Colonic mucosa (tissue), 4 donors: ENCODE measurements at places on chromosomes 16 and 17. TPM values are rescaled to one million over a fixed set of nuclear protein-coding genes. Genes with fewer than 3 reads are reported as not detected.

Gene PPM1E
- 0.05 TPM for total RNA-seq

DNA sequence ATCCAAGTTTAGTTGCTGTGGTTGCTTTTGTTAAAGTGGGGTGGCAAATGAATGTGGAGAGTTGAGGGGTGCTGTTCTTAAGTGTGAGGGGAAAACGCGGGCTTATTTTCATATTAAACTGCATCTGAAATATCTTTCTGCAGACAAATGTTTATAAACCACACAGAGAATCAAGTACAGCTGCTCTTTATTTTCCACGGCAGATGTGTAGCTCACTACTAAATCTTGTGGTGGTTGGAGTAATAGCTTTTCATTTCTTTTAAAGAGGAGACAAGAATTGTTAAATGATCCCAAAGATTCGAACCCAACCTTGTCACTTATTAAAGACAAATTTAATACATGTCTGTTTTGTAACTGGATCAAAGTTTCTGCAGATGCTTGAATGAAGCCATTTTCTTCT lies 2.1 kb downstream of the CLTC start:
- DNase-seq: no peak

DNA sequence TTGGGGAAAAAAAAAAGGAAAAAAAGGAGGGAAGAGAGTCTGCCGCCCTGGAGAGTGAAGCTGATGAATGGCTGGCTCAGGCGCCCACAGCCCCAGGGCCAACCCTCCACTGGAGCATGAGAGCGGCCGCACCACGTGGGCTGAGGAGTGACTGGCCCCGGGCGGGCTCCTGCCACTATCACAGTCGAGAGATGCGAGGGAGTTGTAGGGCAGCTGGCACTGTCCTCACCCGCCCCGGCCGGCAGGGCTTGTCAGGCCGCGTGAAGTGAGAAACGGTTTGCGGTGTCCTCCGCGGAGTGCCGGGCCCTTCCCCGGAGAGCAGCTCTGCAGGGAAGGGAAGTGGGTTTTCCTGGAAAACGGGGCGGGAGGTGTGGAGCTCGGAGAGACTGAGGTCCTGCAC lies 45.9 kb downstream of the JPH3 start:
- no peak for DNase-seq

DNA sequence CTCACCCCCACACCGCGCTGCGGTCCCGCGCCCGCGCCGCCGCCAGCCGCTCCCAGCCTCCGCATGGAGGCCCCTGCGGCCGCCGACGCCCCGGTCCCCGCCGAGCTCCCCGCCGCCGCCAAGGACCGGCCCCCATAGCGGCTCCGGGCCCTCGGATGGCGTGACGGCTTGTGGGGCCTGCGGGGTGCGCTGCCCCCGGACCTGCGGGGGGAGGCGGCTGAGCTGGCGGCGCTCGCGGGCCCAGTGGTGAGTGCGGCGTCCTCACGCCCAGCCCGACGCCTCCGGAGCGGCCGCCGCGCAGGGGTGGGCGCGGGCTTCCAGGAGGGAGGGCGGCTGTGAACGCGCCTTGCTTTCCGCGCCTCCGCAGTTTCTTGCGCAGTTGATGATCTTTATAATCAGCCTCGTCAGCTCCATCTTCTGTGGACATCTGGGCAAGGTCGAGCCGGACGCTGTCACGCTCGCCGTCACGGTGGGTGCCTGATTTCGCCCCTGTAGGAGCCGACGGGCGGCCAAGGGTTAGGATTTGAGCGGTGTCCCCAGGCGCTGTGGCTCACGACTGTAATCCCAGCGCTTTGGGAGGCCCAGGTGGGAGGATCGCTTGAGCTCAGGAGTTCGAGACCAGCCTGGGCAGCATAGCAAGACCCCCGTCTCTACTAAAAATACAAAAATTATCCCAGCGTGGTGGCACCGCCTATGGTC lies 46.4 kb downstream of the SLC47A1 start:
- DNase-seq: no peak

DNA sequence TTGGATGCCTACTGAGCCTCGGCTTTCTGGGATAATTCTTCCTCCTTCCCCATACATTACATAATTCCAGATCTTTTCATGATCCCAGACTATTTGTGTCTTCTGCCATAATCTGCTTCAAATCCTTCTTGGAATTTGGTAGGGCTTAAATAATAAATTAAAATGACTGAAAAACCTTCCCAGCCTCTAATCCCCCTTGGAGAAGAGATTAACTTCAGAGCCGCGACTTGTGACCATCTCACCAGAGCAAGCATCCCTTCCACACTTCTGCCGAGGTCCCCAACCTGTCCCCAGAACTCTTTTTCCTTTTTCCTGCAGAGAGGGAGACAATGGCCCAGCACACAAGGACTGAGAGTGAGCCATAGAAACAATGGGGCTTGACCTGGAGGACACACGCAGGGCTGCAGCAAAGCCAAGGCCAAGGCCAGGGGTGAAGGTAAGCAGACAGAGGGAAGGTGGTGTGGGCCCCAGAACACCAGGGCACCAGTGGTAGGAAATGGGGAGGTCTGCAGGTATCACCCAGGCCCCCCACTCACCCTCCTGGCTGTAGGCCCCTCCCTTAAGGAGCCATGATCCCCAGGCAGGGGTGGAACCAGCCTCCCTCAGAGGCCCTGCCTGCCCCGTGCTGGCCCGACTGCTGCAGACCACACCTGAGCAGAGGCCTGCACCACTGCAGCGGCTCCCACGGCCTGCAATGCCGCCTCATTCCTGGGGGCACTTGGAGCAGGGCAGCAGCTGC lies 9.6 kb upstream of the BCAR1 start:
- no peak for DNase-seq

Gene KPNB1
- 247 TPM for total RNA-seq

- no peak for DNase-seq
These were observed 2.0 kb downstream of the PRSS33 start for GRCh38 chr16:2785101-2785991.

Gene CPPED1
- total RNA-seq: 29.1 TPM

- DNase-seq: no peak
These were observed 399.5 kb upstream of the TNRC6C start for GRCh38 chr17:77558846-77559626.

- peak; percentile 82 for DNase-seq
These were observed 3.7 kb upstream of the CNP start for GRCh38 chr17:41962768-41963434.

Gene MYOCD
- total RNA-seq: 20.5 TPM

GRCh38 chr17:62780951-62781350 lies 27.2 kb downstream of the MARCHF10 start:
- no peak for DNase-seq

Gene SHCBP1
- 25.1 TPM for total RNA-seq

DNA sequence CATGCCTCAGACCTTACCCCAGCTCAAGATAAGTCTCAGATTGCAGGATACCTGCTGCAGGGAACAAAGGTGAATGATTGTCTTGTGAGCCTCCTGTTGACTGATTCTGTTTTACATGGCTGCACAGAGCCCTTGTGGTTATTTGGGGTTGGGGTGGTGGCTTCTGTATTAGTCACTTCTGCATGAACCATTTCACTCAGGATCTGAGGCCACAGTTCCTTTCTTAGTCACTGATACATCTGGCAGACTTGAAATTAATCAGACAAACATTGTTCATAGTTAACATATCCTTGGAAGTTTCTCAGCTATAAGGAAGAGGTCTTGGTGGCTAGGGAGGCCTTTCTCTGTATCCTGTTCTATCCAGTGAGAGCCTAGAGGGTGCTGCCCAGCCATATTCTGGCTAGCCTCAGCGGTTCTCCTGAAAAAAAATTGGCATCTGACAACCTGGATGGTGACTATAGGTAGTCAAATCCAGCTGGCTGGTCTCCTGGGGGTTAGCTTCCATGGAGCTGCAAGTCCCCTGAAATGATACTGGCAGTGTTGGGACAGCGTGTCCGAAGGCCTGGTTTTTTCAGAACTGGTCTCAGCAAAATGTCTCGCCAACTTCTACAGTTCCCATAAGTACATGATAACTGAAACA lies 8.4 kb upstream of the PLK1 start:
- DNase-seq: no peak

GRCh38 chr17:29124925-29125273 lies 55.3 kb downstream of the MYO18A start:
- DNase-seq: peak; percentile 86

GRCh38 chr17:45287526-45288500 lies 25.9 kb upstream of the SPATA32 start:
- DNase-seq: no peak

Gene TNP2
- not detected for total RNA-seq

GRCh38 chr17:61253937-61254574 lies 145.6 kb upstream of the TBX2 start:
- peak; percentile 34 for DNase-seq

DNA sequence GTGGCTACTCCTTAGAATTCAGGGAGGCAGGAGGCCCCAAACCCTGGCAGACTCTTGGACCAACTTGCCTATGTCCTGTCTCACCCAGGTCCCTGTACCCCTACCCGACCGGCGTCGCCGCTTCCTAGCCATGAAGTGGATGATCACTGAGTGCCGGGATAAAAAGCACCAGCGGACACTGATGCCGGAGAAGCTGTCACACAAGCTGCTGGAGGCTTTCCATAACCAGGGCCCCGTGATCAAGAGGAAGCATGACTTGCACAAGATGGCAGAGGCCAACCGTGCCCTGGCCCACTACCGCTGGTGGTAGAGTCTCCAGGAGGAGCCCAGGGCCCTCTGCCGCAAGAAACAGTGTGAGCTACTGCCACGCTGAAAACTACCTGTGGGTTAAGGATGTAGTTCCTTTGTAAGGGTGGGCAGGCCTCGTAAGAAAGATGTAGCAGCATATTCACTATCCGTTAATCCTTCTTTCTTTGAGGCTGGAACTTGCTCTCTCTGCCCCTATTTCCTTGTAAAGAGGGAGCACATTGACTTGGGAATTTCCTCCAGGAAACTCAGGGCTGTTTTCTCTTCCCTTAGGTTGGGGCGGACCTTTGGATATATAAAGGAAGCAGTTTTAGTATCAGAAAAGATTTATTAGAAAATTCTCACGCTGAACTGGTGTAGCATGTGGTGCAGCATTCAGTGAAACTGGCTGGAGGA lies 4.1 kb downstream of the MRPS7 start:
- DNase-seq: no peak

GRCh38 chr17:60391471-60392041 lies 377 bp downstream of the USP32 start:
- no peak for DNase-seq

GRCh38 chr17:4176808-4177472 lies 33.9 kb downstream of the CYB5D2 start:
- no peak for DNase-seq

DNA sequence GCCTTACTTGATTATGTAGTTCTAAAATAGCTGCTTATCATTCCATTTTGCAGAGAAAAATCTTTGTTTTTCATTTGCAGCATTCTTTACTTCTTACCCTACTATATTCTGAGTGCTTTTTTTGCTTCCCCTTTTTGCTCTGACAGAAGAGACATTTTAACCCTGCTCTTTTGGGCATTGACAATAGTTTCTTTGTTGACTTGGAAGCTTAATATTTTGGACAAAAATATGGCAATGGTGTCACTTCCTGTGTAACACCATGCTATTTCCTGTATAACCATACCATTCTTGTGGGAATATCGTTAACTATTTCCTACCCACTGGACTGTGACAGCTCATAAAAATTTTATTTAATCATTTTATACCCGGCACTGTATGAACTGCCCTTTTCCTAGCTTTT lies 747.1 kb downstream of the CDH8 start:
- no peak for DNase-seq

GRCh38 chr17:65323049-65323448 lies 185.9 kb downstream of the RGS9 start:
- DNase-seq: no peak

DNA sequence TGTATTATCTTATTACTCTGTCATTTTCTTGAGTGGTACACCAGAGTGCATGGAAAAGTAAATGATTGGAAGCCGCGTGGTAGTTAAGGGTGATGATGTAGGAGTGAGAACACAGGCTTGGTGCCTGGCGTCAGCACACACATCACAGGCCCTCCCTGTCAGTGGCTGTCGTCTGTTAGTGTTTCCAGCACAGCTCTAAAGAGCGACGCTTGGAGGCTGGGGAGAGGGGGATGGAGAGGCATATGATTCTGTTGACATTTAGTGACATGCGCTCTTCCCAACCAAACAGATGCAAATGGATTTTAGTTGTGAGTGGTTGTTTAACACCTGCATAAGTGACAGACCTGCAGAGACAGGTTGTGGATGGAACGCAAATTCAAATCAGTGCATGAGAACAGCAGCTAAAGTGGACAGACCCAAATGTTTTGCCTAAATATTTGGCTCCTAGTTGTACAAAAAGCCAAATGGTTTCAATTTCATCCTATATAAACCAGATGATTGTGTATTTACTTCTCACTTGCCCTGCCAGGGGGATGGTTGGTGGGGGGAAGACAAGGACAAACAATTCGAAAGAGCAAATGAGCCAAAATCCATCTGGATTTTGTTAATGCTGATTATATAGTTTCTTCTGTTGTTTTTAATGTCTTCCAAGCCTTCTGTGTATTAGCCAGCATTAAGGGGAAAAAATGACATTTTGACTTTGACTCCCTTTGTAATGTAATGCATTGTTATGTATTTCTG lies 222.3 kb downstream of the WWOX start:
- DNase-seq: no peak

DNA sequence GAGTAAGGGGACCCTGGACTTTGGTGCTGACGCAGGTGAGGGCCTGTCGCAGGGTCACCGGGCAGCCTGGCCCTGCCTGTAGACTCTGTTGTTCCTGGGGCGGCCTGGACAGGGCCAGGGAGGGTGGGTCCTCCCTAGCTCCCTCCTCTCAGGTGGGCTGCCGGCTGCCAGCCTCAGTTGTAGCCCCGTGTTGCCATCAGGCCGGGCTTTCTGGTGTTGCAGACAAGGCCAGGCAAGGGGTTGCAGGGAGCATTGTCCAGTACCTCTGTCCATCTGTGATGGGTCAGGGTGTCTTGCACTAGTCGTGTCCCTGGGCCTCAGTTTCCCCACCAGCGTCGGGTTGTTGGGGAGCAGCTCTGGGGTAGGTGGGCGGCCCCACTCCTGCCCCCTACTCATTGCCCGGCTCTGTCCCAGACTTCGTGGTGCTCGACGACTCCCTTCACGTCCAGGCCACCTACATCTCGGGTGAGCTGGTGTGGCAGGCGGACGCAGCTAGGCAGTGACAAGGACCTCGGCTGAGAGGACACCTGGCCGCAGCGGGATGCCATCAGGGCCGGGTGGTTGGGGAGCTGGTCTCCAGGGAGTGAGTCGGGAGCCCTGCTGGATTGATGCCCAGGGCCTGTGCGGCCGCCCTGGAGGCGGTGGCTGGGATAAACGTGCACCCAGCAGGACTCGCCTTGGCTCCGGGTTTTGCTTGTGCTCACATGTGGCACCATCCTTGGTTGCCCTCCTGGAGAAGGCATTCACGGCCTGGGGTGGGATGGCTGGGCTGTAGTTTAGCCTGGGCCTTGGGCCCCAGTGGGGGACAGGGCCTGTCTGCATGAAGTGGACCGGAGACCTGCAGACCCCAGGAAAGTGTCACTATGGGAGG lies 1.9 kb downstream of the CEMP1 start:
- DNase-seq: no peak

GRCh38 chr16:70697594-70698170 lies 11.8 kb upstream of the MTSS2 start:
- DNase-seq: no peak

Gene NRN1L
- 0.96 TPM for total RNA-seq

- no peak for DNase-seq
These were observed 19.6 kb upstream of the PMFBP1 start for GRCh38 chr16:72191551-72191950.

Gene STUB1
- total RNA-seq: 159 TPM

GRCh38 chr17:43701318-43701743 lies 39.6 kb upstream of the MEOX1 start:
- DNase-seq: no peak

GRCh38 chr17:56142781-56143180 lies 10.5 kb upstream of the ANKFN1 start:
- DNase-seq: no peak

- no peak for DNase-seq
These were observed 42.5 kb downstream of the YPEL2 start for GRCh38 chr17:59373882-59374495.
